ENCODE measurements at places on chromosomes 1 and 21. TPM values are rescaled to one million over a fixed set of nuclear protein-coding genes. Genes with fewer than 3 reads are reported as not detected.

FCRL6 gene
- total RNA-seq = 0.19 TPM

RNU1-2 gene
- 4,541 TPM for total RNA-seq

CNR2 gene
- total RNA-seq = 45.6 TPM

GJA5 gene
- total RNA-seq = not detected

OR2L2 gene
- total RNA-seq = 0.52 TPM

TNN gene
- not detected for total RNA-seq

SELE gene
- total RNA-seq = not detected

MFSD2A gene
- 3.9 TPM for total RNA-seq

KNCN gene
- not detected for total RNA-seq

HRNR gene
- not detected for total RNA-seq

USF1 gene
- total RNA-seq = 192 TPM

CIART gene
- total RNA-seq = 0.27 TPM

CSRP1 gene
- total RNA-seq = 34.7 TPM

GNAT2 gene
- total RNA-seq = not detected

KDF1 gene
- 1.4 TPM for total RNA-seq

GRCh38 chr1:41367288-41367642, 6.0 kb downstream of the FOXO6 start:
- no peak for DNase-seq

GRCh38 chr1:111553196-111553595, 49.8 kb upstream of the ADORA3 start:
- no peak for DNase-seq

- DNase-seq = no peak
These were observed 11.6 kb upstream of the IFNGR2 start for GRCh38 chr21:33391656-33392055.

- no peak for DNase-seq
These were observed 152.4 kb downstream of the TOMM20 start for GRCh38 chr1:234975941-234976860.

GRCh38 chr1:36732015-36732356, 249.3 kb upstream of the CSF3R start:
- DNase-seq = no peak

DNA sequence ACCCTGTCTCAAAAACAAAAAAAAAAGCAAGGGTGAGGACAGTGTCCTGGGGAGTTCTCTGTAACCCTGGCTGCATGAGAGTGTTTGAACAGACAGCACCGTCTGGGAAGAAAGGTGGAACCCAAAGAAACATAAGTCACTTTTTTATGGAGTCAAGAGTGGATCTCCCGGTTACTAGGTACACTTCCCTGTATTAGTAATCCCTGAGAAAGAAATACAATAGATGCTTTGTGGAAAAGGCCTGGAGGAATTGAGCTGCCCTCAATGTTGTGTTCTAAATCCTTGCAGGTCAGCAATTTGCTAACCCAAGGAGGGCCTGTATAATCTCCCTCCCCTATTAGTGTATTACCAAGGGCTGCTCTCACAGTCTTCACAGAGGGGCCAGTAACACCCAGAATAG, 16.6 kb downstream of the DEGS1 start:
- no peak for DNase-seq

DNA sequence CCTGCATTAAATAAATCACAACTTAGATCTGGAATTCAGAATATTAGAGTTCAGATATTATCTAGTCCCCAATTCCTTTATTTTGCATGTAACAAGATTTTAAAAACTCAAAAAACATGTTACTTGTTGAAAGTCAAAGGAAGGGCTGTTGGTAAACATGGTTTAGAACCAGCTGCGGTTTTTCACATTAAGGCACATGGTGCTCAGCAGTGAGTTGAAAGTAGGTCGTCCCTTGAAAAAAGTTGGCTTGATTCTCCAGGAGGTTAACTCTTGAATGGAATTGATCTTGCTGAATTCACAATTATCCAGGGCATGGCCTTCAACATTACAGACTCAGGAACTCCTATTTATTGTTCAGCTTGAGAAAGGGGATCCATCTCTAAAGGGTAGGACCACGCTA, 277.1 kb upstream of the DUSP10 start:
- no peak for DNase-seq

GRCh38 chr21:14383596-14384180, 742 bp upstream of the HSPA13 start:
- no peak for DNase-seq

GRCh38 chr1:48236716-48237470, 14.4 kb downstream of the SLC5A9 start:
- DNase-seq = peak; percentile 50

DNA sequence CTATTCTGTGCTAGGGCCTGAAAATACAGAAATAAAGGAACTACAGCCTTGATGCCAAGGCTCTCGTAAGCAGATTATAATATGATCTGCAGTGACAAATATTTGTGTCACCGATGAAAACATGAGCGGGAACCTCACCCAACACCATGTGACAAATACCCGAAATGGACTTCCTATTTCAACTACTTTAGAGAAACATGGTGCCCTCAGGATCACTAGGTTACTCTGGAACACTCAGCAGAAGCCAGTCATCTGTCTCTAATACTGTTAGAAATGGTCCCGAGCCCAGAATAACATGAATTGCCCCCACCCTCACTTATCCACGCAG, 463 bp upstream of the VAMP3 start:
- no peak for DNase-seq

GRCh38 chr1:248695451-248696132, 7.0 kb downstream of the OR14I1 start:
- no peak for DNase-seq

GRCh38 chr1:12634156-12634555, 9.7 kb upstream of the AADACL4 start:
- no peak for DNase-seq

DNA sequence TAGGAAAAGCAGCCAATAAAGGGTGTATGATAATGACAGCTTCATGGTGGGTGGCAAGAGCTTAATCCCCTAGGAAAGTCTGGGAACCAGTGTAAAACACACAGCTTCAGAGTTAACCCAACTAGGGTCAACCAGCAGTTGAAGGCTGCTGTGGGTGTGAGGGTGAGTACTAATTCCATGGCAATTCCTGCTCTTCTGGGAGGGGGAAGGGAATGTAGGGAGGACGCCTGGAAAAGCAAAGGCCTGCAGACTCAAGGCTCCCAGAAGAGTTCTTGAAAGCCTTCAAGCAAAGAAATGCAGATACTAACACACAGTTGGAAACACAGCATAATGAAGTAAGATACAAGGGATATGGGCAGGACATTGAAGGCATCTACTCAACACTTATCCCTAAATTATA, 28.1 kb downstream of the TTLL7 start:
- DNase-seq = no peak

GRCh38 chr1:14462851-14463250, 135.6 kb upstream of the KAZN start:
- no peak for DNase-seq

- DNase-seq = no peak
These were observed 10.8 kb downstream of the ARHGEF16 start for GRCh38 chr1:3465091-3465934.

- no peak for DNase-seq
These were observed 71.4 kb downstream of the LRRC7 start for GRCh38 chr1:69639159-69639558.

DNA sequence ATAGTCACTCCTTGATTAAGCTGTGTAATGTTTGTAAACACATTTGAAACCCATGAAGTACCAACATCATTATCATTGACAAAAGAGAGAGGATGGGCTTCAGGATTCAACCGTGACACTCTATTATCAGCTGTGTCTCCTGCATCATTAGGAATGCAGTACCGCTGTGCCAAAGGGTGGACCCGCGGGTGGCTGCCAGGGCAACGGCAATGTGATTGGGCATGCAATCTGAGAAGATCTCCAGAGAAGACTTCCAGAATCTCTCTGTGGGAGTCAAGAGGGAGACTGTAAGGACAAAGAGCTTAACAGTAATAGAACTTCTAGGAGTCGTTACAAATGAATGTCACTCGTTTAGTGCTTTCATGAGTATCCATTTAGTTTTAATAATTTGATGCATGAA, 97.9 kb downstream of the USH2A start:
- no peak for DNase-seq

DNA sequence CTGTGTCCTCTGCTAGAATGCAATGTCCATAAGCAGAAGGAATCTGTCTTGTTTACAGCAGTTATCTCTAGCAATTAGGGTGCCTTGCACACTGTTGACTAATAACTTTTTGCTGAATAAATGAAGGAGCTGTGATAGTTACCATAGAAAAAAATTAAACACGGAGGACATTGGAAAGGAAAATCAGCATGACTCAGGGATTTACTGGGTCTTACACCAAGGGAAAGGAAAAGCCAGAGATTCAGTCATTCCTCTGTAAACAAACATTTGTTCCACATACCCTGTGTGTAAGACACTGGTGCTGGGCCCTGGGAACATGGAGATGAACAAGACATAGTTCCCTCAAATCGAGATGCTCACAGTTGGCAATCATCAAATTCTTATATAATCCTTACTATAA, 183.3 kb downstream of the PTGER3 start:
- no peak for DNase-seq

DNA sequence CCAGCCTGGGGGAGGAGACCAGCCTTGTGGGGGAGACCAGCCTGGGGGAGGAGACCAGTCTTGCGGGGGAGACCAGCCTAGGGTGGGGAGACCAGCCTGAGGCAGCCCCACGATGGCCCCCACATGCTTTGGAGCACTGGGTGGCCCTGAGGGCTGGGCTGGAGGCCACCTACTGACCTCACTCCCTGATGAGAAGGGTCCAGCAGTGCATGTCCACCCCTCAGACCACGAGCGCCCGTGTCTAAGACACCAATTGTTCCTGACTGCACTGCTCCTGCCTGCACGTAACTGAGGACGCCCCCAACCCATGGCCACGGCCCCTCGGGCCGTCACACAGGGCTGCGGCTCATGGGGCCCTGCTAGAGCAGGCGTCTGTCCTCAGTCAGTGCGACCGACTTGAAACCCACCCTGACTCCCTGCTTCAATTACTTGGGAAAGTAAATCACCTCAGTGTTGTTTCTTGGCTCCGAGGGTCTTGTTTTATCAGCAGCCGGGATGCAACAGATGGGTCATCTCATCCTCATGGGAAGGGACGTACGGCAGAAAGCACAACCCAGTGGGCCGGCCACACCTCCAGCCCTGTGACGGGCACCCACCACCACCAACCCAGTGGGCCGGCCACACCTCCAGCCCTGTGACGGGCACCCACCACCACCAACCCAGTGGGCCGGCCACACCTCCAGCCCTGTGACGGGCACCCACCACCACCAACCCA, at the start of gene SPATC1L:
SPATC1L (minus strand) TSS at position 550 of the 715 bp plus-strand sequence. CDS start 1,643 bp downstream, outside the sequence.
- DNase-seq = peak; percentile 73
